ENCODE measurements at places on chromosomes 3 and 15.
A peak's percentile ranks its signal among the peaks of the same experiment; 100 is the strongest.

DNA sequence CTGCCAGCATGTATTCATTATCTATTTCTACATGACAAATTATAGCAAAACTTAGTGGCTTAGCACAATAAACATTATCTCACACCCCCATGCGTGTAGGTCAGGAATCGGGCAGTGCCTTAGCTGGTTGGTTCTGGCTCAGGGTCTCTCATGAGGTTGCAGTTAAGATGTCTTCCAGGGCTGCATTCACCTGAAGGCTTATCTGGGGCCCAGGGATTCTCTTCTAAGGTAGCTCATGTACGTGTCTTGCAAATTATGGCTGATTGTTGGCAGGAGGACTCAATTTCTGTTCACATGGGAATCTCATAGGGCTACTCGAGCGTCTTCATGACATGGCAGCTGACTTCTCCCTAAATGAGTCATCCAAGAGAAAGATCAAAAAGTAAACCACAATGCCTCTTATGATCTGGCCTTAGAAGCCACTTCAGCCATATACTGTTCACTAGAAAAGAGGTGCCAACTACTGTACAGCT lies 42.9 kb upstream of the TSC22D2 start:
- DNase-seq = no peak

GRCh38 chr15:101503296-101503599 lies 13.7 kb upstream of the PCSK6 start:
- DNase-seq = no peak

GRCh38 chr3:24047513-24047912 lies 102.4 kb downstream of the NR1D2 start:
- DNase-seq = no peak

GRCh38 chr3:111541391-111541790 lies 606 bp upstream of the CD96 start:
- DNase-seq = no peak

DNA sequence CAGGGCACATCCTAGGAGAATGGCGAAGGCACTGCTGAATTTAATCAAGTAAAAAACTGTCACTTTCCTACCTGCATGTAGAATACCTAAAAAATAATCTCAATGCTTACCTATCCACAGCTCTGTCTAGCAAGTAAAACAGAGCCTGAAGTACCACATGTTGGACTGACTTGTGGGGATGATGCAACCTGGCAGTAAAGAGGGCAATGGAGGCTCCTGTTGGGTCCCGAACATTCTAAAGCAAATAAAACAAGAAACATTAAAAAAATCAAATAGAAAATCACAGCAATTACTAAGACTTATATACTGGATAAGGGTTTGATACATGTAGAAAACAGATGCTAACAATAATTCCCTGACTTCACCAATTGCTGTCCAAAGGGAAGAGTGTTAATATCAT lies 56.1 kb downstream of the PTPN9 start:
- no peak for DNase-seq

DNA sequence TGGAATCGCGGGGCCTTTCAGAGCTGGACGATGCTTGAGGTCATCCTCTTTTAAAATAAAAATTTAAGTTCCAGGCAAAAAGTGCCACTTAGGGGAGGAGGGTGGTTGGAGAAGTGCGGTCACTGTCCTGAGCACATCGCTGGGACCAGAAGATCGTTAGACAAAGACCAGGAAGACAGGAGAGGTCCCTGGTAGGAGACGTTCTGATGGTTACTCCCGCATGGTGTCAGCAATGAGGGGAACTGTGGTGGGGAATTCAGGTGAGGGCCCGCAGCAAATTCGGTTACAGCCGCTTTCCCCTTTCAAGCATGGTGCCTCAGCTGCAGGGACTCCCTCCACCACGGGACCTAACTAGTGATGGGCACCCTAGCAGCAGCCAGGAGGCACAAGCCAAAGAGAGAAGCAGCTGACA lies 1.0 kb upstream of the ISY1 start:
- DNase-seq = no peak

DNA sequence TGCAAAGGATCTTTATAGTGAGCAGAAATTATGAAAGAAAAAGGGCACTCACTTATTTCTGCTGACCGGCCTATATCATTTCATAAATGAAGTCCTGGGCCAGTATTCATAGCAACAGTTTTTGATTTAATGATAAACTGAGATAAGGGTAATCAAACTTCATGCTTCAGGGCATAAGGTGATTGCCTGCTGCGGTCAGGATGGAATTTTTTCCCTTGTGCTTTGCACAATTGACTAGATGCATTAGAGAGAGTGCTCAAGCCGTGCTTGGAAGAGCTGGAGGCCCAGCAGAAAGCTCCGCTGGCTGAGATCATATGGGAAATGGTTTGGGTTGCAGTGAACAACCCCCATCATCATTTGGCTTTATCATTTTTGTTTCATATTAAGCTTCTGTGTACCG lies 10.4 kb downstream of the SEMA6D start:
- no peak for DNase-seq

DNA sequence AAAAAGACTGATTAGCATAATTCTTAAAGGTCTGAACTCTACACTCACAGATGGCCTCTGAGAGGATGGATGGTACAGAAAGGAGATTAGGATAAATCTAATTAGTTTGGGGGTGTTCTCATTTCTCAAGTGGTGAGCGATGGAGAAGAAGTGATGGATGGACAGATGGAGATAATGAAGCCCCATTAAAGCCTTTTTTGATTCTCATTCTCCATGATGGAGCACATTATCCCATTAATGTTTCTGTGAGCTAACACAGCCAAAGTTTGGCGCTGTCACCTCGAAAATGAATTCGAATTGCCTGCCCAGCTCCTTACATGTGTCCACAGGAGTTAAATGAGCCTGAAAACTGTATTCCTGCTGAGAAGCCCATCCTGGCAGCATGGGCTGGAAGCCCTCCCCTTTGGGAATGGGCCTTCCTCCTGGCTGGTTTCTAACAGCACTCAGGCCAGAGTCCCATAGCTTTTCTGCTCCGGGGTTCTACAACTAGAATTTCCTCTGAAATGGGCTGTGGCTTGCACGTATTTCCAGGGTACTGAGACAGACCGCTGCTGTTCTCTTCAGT lies 726.0 kb upstream of the CFAP20DC start:
- no peak for DNase-seq

- DNase-seq = no peak
Observed at GRCh38 chr15:52658955-52659354, 20.2 kb downstream of the ATOSA start.

- no peak for DNase-seq
Observed at GRCh38 chr3:174477491-174477890, 381.6 kb upstream of the NAALADL2 start.

- DNase-seq = no peak
Observed at GRCh38 chr3:99388780-99389179, 249.6 kb upstream of the COL8A1 start.

DNA sequence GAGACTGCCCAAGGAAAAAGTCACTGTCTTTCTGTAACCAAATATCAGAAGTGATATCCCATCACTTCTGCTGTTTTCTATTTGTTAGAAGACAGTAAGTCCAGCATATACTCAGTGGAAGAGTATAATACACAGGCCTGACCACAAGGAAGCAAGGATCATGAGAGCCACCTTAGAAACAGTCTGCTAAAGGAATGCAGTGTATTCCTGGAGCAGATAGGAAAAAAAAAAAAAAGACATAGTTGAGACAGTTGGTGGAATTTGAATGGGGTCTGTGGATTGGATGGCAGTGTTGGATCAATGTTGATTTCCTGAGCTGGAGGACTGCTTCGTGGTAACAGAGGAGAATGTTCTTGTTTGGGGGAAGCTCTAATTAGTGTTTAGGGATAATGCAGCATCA lies 26.5 kb upstream of the FBXL2 start:
- no peak for DNase-seq

- no peak for DNase-seq
Observed at GRCh38 chr3:129310111-129311011, 31.7 kb downstream of the HMCES start.

DNA sequence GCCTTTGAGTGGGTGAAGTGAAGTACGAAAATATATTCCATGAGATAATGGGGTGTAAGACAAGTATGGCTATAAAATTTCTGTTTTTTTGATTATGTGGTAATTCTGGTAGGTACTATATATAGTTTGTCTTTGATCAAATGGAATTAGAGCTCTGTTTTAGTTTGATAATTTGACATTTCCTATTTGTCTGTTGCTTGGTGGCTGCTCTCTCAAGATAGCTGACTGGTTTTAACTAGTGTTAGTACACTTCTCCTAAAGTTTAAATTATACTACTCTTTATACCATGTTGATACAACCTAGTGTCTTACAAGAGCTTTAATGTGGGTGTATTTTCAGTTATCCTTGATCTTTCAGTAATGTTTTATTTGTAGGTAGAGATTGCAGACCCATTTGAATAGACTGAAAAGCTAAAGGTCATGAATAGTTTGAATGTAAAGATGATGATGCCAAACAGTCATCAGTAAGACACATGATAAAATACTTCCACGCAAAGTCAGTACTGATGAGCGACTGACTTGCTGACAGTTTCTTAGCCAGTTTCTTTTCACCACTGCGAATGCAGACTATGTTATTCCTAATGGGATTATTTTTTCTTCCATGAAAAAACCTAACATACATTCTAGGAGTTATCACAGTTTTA lies 15.2 kb downstream of the SACM1L start:
- no peak for DNase-seq

GRCh38 chr15:94122516-94122915 lies 108.8 kb upstream of the MCTP2 start:
- no peak for DNase-seq

DNA sequence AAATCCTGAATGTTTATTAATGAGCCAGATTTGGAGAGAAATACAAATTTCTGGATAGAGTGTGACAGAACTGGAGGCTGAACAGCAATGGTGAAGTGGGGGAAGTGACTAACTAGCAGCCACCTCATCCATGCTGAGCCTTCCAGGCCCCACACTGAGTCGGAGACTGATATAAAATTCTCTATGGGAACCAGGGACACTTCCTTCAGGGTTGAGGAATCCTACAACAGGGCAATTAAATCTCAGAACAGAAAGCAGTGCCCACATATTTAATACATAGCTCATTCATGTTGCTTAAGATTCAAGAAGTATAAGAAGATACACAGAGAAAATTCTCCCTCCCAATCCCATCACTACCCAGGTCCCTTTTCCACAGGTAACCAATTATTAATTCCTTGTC lies 49.3 kb downstream of the HACD2 start:
- DNase-seq = no peak

DNA sequence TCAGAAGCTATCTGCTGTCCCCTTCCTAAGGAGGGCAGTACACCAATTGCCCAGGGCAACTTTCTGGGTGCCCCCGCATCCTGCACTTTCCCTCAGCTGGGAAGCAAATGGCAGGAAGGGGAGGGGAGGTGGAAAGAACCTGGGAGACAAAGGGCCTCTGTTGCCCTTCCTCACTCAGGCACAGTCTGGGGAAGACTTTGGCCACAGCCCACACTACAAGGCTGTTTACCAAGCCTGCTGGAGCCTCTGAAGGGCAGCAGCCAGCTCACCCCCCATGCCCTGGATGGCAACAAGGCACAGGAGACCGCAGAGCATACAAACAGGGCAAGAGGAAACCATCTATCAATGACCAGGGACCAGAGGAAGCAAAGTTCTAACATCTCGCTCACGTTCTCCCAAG lies 42.4 kb downstream of the ARRDC4 start:
- no peak for DNase-seq

GRCh38 chr15:60722328-60723112 lies 243.6 kb upstream of the ICE2 start:
- DNase-seq = no peak

GRCh38 chr3:154324919-154325318 lies 632 bp upstream of the DHX36 start:
- DNase-seq = no peak

DNA sequence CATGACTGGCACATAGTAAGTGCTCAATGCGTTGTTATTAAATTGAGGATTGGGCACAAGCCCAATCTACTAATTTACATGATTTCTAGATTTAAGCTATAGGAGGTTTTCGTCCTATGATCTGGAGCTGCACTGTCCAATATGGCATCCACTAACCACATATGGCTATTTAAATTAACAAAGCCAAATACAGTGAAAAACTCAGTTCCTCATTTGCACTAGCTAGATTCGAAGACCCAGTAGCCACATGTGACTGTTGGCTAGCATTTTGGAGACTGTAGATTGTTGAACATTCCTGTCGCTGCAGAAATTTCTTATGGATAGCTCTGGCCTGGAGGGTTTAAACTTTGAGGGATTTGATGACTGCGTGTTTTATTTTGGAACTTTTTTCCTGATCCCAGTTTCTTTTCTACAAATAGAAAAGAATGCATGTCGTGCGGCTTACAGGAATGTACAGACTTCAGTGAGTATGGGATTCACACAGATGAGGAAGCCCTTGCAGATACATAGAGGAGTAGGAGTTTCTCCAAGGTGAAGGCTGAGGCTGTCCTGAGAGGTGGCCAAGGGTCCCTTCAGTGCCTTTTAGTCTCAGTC lies 82.8 kb downstream of the SLCO3A1 start:
- DNase-seq = no peak

DNA sequence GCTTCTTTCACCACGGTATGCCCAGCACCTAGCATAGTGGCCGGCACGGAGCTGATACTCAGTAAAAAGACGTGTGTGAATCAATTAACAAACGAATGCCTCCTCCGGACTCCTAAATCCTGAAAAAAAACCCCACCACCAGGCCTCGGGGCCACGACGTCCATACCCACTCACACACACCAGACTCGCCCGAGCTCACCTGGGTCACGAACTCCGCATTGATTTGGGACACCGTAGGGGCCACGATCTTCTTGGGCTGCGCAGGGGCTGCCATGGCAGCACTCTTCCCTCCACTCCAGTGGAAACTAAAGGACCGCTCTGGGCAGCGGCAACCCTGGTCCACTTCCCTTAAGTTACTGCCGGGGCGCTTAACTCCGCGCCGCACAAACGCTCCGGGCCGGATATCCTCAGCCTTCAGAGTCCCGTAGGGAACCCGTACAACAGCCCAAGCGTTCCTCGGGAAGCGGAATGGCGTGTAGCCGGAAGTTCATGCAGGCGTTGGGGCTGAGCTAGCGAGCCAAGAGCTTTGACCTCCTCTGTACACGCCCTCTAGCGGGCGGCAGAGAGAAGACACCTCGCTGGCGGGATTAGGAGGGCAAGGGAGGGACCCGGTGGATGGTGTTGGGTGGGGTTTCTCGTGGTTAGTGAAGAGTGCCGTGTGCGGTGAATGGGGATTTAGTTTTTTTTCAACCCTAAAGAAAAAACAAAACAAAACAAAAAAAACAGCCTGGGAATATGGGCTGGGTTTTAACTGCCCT lies at the start of gene AQR:
Gene AQR, minus strand, starts transcription at position 403 of the 758 bp plus-strand sequence. Its CDS starts 129 bp downstream, at position 274.
- peak; percentile 78 for DNase-seq

DNA sequence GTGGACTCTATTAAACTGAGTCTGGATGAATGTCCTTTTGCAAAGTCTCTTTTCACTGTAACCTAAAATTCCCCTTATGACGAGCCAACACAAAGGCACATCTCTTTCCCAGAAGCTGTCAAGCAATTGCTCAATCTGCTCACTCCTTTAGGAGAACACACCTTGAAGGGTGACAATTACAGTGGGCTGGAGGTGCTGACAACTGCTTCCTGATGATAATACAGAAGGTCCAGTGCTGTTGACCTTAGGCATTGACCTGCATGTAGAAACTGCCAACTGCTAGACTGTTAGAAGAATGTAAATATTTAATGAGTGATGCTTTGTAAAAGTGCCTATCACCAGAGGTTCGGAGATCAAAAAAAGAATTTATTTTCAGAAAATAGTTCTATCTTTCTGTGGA lies 757.7 kb downstream of the GRM7 start:
- no peak for DNase-seq
